Left lobe of liver (tissue), 2 donors: ENCODE measurements at places on chromosomes 1 and 21. TPM values are rescaled to one million over a fixed set of nuclear protein-coding genes. Genes with fewer than 3 reads are reported as not detected.

SAMSN1 gene
- total RNA-seq, result 1.6 TPM

DNA sequence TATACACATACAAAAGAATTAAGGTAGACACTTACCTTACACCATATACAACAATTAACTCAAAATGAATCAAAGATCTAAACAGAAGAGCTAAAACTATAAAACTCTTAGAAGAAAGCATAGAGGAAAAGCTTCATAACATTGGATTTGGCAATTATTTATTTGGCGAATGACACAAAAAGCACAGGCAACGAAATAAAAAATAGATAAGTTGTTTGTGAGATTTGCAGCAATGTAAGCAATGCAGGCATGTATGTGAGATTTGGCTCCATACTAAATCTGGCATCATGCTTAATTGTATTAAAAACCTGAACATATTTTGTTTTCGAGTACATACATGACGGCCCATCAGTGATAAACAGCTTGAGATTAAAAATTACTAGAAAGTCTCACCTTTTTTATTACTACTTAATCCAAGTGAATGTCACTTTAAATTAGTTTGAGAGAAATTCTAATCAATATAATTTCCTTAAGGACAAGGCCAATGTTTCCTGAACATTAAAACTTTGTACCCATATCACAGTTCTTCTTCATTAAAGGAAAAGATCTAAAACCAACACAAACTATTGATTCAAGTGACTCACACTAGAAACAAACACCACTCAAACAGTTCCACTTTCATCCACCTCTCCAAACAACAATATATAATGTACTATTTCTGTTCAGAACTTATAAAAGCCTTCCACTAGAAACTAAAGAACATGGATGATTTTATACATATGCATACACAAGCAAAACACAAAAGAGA is 23.1 kb upstream of the TMEM125 start:
- DNase-seq, result no peak

RIPK4 gene
- total RNA-seq, result 8.2 TPM

GRCh38 chr1:8629241-8630091 is 188.0 kb downstream of the RERE start:
- DNase-seq, result peak; percentile 60

GRCh38 chr1:41905093-41905675 is 13.5 kb downstream of the HIVEP3 start:
- DNase-seq, result no peak

DNA sequence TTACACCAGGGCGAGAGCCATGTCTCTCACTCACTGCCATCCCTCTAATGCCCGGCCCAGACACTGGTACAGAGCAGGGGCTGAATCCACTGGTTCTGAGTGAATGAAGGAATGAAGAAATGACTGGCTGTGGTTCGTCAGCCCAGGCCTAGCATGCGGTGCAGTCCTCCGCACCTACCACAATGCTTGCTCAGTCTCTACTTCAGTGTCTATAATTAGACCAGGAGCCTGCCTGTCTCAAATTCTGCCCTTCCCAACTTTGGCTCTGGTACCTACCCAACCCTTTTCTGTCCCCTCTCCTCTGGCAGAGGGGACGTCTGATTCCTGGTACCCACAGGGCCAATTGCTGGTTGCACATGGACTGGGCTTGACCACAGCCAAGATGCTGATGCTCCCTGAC is 118.2 kb upstream of the GRIK3 start:
- DNase-seq, result peak; percentile 21

GRCh38 chr1:171256940-171257606 is 8.8 kb downstream of the FMO1 start:
- DNase-seq, result peak; percentile 82

DNA sequence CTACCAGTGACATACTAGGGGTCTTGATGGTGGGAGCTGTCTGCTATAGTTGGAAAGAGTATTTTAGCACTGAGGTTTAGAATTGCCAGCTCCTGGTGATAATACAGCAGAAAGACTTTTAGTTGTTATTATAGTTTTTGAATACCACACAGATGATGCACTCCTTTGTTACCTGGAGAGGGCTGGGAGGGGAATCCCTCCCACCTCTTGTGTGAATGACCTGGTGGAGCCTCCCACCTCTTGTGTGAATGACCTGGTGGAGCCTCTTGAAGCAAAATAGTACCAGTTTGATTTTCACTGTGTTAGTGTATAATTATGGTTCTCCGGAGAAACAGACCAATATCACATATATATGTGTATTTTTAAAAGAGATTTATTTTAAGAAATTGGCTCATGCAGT is 3.3 kb downstream of the DISP1 start:
- DNase-seq, result no peak

GRCh38 chr1:157966031-157966537 is 27.4 kb upstream of the KIRREL1 start:
- peak; percentile 60 for DNase-seq

ARHGEF10L gene
- total RNA-seq, result 126 TPM

- no peak for DNase-seq
Measured at GRCh38 chr1:183632114-183632513, 3.5 kb downstream of the ARPC5 start.
